ENCODE measurements at places on chromosomes 1 and 21. TPM values are rescaled to one million over a fixed set of nuclear protein-coding genes. Genes with fewer than 3 reads are reported as not detected.

GRCh38 chr21:41426676-41427404 lies 801 bp downstream of the MX1 start:
- no peak for DNase-seq

GRCh38 chr1:74474585-74474984 lies 37.8 kb downstream of the LRRC53 start:
- DNase-seq: no peak

GRCh38 chr1:156160743-156161171 lies 7.4 kb downstream of the SEMA4A start:
- DNase-seq: peak; percentile 80

DNA sequence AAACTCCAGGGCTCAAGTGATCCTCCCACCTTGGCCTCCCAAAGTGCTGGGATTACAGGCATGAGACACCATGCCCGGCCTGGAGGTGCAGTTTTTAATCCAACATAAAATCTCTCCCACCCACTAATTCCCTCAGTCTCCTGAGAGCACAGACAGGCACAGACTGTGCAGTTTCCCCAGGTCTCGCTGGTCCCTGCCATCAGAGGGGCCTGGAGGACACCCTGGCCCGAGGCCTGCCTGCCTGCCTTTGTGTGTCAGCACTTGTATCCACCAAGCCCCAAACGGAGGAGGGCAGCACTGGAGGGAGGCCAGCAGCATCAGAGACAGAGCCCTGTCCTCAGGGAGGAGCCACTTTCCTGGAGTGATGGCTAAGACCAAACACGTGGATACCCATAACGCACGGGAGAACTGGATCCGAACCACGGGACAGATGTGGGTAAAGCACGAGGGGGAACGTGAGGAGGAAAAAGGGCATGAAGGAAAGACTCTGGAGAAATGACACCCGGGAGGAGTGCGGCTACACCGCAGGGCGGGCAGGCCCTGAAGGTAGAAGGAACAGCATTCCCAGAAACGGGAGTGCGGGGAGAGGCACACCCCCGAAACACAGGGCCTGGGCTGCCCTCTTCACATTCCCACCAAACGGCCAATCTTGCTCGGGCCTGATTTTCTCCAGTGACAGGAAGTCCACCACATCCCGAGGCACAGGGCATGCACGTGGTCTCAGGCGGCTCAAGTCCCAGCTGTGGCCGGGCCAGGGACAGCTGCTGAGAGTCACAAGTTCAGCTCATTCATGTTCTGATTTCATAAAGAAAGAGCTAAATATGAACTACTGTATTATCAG lies 29.7 kb downstream of the NPHP4 start:
- peak; percentile 49 for DNase-seq

DNA sequence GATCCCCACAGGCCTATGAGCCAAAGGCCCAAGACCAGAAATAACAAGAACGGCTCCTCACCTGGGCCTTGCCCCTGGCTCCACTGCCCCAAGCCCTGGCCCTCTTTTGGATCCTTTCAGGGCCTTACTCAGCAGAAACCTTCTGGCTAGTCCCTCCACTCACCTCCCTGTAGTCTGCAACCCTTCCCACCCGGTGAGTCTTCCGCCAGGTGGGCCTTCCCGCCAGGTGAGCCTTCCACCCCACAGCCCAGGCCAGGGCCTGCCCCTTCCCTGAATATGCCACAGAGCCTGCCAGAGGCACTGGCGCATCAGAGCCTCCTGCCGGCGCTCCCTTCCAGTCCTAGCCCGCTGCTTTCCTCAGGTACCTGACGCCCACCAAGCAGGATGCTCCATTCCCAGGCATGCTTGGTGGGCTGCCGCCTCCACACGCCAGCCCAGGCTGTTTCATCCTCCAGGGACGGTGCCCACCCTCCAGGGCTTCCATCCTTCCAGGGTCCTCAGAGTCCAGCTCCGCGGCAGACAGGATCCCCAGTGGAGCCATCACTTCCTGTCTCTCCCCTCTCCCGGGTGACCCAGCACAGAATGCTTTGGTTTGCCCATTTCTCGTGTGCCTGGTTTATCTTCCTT lies 20.9 kb downstream of the LHX4 start:
- DNase-seq: peak; percentile 60

DNA sequence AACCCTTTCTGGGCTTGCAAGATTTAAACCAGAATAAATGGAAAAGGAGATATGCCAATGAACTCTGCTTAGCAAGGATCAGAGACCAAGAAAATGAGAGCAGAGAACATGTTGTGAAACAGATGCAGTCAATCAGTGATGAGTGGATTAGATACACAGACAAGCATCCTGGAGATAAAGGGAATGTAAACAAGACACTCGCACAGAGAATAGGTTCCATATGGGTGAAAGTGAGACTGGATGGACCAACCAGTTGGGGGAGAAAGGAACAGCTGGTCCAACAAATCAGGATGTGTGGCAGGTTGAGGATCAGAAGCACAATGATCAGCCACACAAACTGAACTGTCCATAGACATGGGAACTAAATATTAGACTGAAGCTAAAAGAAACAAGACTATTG lies 338.2 kb downstream of the ASTN1 start:
- no peak for DNase-seq

DNA sequence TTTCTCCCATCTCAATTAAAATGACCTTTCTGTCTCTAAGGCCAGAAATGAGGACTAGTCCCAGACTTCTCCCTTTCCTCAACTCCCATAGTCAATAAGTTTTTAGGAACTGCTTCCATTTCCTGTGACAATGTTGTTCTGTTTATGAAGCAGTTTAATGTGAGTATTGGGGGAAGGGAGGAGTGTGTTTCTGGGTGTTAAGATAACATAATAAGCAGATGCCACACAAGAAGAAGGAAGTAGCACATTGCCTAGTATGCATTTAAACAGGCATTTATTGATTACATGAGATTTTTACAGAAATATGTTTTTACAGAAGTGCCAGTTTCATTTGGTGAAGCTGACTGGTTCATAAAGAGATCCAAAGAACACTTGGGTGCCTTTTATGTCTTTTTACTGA lies 65.6 kb upstream of the TNR start:
- no peak for DNase-seq

DNA sequence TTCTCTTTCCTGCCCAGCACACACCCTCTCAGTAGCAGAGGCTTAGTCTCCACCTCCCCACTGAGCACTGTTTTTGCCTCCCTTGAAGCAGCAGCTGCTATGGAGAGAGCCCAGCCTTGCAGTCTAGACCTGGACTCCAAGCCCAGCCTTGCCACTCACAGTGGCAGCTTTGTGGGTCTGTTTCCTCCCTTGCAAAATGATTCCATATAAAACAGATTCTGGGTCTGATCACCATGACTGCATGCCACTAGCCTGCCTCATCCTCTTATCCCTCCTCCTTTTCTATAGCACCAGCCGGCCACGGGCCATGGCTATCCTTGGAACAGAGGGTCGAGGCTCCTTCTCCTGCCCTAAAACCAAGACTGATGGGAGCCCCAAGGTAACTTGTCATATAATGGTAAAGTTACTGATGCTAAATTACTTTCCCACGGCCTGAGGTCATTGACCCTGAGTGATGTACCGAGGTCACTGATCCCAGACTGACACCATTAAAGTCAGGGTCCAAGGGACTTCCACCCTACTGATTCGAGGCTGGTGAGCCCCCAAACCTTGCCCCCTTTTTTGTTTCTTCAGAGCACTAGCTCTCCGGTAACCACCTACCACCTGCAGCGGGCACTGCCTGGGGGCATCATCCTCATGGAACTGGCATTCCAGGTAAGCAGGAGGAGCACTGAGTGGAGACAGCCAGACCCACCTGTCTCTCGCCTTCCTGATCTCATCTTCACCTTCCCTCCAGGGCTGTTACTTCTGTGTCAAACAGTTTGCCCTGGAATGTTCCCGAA lies 7.9 kb downstream of the HYI start:
- DNase-seq: no peak

- no peak for DNase-seq
Measured at GRCh38 chr1:248421384-248421783, 18.5 kb downstream of the OR2T1 start.

DNA sequence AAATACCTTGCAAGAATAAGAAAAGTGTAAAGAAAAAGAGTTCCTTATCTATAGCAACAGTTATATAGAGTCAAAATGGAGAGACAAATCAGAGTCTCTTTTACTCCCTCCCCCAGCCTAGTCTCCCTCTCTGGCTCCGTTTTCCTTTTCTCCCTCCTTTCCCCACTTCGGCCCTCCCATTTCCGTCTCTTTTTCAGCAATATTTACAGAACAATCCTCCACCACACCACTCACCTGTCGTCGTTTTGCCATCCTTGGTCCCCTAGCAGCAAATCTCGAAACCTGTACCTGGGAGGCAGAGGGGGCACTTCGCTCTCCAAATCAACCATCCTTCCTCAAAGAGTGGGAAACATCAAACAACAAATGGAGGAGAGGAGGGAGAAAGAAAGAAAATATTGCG lies 259 bp downstream of the KCNT2 start:
- no peak for DNase-seq

- no peak for DNase-seq
Measured at GRCh38 chr1:37162059-37162458, 127.7 kb upstream of the GRIK3 start.

DNA sequence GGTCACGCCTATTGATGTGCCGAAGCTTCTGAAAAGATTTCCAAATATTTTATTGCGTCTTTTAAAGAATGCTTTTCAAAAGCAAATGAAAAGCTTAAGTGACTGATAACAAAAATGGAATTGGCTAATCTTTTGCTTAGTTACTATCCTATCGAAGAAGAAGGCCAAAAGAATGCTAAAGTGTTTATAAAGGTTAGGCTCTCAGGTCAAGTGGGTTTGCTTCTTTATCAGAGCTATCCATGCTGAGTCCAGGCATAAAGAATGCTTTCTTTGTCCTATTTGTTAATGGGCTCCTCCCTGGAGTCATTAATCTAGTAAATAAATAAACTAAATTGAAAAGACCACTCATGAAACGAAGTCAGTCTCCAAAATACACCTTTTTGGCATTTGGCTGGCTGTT lies 133.4 kb upstream of the LYPLAL1 start:
- no peak for DNase-seq

DNA sequence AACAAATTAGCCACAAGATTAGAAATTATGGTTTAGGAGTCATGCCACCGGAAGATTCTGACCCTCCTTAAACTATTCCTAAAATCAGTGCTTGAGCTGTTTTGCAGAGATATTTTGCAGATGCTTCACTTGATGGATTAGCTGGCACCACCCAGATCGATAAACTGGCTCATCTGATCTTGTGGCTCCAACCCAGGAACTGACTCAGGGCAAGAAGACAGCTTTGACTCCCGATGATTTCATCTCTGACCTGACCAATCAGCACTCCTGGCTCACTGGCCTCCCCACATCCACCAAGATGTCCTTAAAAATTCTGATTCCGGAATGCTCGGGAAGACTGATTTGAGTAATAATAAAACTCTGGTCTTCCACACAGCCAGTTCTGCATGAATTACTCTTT lies 221.6 kb downstream of the RHOU start:
- DNase-seq: no peak

GRCh38 chr1:25806418-25806817 lies 6.4 kb downstream of the SELENON start:
- no peak for DNase-seq

DNA sequence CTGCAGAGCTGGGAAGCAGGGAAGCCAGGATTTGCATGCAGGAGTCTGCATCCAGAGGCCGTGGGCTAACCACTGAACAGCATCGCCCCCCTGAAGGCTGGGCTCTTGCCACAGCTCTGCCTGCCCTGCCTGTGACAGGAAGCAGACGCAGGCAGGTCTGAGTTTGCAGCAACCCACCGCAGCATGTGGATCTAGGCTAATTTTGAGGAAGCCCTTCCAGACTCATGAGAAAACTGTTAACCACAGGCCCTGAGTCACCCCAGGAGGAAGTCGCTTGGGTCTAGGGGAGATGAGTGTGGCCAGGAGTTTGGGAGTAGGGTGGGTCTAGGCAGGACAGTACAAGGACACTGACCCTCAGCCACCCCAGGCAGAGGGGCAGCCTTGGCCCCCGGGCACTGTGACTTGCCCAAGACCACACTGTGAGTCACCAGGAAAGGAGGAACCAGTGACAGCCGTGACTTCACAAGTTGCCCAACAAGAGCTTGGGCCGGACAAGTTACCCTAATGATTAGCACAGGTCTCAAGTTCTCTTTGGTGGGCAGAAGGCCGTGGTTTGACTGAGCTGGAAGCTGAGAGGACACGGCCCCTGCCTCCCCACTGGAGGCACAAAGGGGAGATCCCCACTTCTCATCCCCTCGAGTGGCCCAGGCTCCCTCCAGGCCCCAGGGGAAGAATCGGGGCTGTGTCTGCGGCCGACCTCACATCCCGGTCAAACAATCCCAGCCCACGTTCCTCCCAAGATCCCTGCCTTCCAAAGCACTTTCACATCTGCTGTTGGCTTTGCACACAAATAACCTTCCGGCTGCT lies 826 bp downstream of the LAPTM5 start:
- DNase-seq: peak; percentile 88

GRCh38 chr1:44775930-44776729 lies 790 bp downstream of the RPS8 start:
- no peak for DNase-seq

GRCh38 chr1:231924180-231924579 lies 297.6 kb downstream of the DISC1 start:
- no peak for DNase-seq

DNA sequence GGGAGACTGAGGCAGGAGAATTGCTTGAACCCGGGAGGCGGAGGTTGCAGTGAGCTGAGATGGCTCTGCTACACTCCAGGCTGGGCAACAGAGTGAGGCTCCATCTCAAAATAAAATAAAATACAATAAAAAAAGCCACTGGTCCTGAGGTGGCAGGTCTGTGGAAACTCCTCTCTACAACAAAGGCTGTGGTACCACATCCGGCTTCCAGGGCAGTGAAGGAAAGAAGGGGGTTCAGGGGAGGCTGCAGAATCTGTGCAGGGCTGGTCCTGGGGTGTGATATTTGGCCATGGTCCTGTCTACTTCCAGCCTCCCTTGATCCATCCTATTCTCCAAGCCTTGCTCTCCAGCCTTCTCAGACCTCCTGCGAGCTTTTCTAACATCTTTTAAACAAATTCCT lies 731 bp upstream of the ZNF683 start:
- DNase-seq: no peak

- DNase-seq: no peak
Measured at GRCh38 chr1:209516771-209517680, 66.5 kb upstream of the CAMK1G start.

DNA sequence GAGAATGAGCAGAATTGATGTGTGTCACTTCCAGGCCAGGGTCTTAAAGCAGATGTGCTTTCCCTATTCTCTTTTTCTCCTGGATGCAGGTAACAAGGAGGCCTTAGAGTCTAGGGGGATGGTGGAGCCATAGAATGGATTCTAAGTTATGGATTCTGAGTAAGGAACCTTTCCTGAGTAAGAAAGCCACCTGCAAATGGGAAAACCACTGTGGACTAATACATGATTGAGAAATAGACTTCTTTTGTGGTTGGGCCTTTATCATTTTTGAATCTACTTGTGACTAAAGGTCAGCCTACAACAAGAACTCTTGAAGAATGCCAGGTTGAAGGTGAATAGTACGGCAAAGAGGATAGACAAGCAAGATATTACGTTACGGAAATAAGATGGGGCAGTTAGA lies 116.1 kb downstream of the CDC7 start:
- DNase-seq: no peak

GRCh38 chr1:37605806-37606474 lies 10.2 kb upstream of the GNL2 start:
- no peak for DNase-seq

NOC2L gene
- total RNA-seq: 54.5 TPM

FBXO28 gene
- total RNA-seq: 24.9 TPM

DISP3 gene
- not detected for total RNA-seq

RHD gene
- not detected for total RNA-seq

GREM2 gene
- total RNA-seq: 0.64 TPM

SCAMP3 gene
- total RNA-seq: 70.9 TPM

PBXIP1 gene
- 75.7 TPM for total RNA-seq

TRNP1 gene
- total RNA-seq: 16.2 TPM

LAMC2 gene
- 42.2 TPM for total RNA-seq

Measured in upper lobe of right lung (tissue), 1 donor.